ENCODE measurements at places on chromosomes 1 and 21.

DNA sequence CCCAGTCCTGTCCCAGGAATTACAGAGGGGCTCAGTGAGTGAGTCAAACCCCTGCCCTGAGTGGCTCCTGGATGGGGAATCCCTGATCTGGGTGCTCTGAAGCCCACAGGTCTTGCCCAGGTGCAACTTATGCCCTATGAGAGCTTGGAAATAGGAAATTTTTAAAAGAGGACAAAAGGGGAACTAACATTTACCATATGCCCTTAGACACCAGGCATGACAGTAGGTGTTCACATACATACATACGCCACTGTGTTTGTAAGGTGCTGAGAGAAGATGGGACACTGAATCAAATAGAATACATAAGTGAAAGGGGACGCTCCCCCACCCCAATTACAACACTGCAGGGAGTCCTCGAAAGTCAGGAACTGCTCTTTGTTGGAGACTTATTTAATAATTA is 1.4 kb downstream of the CFAP45 start:
- no peak for DNase-seq

- DNase-seq: no peak
Observed at GRCh38 chr21:44295163-44295573, 4.7 kb upstream of the PFKL start.

DNA sequence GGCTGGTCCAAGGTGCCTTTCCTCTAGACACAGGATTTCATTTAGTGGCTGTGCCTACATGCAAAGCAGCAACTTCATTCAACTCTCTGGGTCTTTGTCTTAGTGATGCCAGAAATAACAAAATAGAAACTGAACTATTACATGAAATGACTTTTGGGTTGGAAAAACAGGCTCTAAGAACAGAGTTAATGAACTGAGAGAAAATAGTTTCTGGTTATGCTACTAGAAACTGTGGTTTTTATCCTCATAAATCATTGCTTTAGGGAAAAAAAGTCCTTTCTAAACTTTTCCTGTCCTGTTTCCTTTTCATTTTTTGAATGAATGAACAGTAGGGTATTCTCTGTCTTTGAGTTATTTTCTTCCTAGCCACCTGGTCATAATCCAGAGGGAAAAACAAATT is 424.0 kb downstream of the KIF26B start:
- DNase-seq: no peak

GRCh38 chr21:30718239-30718909 is at the start of gene KRTAP21-3:
Gene KRTAP21-3, minus strand, starts transcription at chr21:30718777. Its CDS starts 18 bp downstream, at chr21:30718759.
- no peak for DNase-seq

DNA sequence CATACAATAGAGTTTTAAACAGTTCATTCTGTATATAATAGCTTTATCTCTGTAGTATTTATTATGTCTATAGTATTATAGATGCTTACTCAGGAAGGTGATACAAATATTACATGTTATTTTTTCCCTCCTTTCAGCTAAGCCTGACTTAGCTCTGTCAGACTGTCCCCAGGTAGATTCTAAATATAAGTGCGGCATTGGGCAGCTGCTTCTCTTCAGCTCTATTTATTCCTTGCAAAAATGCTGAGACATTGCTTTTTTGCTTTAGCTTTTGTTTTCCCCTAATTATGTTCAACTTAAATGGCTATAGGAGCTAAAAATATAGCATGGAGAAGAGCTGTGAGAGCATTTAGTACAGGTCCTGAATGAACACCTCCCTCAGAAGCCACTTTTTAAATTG is 203.2 kb upstream of the BEND5 start:
- DNase-seq: no peak

DNA sequence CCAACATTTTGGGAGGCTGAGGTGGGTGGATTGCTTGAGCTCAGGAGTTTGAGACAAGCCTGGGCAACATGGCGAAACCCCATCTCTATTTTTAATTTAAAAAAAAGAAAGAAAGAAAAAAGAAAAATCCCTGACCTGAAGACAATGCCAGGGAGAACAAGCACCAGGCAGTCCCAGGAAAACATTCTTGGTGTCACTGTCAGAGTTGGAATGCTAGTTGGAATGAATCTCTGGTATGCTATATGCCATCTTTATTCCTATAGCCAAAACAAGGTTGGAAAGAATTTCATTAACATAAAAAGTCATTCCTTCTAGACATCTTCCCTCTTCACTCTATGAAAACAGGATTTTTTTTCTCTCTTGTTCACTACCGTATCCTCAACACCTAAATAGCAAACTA is 2.8 kb downstream of the DNAJC8 start:
- no peak for DNase-seq

- no peak for DNase-seq
Observed at GRCh38 chr1:151892190-151892589, 17.1 kb downstream of the THEM4 start.

DNA sequence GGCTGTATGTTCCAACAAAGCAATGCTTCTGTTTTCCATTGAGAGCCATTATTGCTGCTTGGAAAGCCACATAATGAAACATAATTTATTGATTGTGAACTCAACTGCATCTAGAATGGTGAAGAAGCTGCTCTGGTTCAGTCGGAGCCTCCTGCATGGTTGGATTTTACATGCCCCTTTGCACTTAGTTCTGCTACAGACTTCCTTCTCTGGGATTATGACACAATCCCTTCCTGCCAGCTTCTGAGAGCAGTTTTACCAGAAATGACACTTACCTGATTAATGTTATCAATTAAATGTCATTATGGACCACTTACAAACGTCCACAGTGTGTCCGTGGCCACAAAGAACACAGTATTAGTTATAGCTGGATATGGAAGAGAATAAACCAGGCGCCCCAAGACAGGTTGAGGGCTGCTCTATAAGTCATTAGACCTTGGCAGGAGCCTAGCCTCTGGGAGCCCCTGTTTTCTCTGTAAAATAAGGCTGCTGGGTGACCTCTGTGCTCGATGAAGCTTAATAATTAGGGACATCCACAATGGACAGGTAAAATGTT is 7.0 kb upstream of the CD58 start:
- no peak for DNase-seq

DNA sequence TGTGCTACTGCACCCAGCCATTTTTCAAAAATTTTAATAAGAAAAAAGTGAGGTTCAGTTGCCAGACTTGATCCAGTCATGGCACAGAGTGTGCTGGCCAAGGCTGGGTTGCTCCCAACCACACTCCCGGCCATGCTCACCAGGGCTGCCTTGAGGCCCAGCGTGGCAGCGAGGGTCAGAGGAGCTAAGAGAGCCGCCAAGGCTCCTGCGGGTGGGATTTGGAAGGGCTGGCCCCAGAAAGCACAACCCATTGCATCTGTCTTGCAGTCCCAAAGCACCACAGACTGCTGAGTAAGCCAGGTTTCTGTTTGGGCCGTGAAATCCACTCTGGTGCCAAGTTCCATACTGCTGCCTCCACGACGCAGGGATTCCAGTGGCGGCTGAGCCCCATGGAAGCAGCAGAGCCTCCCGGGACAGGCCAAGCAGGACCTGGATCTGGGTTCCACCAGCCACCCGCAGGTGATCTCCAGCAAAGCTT is 22.6 kb downstream of the ZBTB17 start:
- DNase-seq: no peak

DNA sequence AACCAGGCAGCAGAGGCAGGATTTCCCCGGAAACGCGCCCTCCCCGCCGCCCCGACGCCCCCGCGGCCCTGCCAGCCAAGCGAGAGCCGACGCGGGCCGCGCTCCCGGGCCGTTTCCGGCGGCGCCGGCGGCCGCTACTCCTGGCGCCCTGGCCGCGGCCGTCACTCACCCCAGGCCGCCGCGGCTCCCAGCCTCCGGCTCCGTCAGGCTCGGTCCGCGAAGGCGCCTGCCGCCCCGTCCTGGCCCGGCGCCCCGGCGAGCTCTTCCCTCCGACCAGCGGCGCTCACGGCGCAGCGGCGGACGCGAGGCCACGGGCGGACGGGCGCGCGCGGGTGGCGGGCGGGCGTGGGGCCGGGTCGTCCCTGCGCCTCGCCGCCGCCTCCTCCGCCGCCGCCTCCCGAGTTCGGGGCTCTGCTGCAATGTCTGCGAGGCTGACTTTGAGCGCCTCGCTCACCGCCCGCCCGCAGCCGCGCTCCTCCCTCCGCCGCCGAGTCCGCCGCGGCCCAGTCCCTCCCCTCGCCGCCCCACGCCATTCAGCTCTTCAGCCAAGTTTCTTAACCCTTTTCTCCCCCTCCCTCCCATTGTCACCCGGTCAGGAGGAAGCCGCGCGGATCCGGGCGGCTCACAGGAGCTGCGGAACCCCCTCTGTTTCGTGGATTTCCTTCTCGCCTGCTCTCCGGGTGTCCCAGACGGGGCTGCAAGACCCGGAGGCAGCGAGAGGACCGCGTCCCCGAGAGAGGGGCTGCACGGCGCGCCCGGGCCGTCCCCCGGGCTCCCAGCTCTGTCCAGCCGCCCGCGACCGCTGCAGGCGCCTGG is at the start of gene NRIP1:
TSS of gene NRIP1 (minus strand) at position 425 of the 816 bp plus-strand sequence. CDS start 96,808 bp downstream, outside the sequence.
- peak; percentile 90 for DNase-seq

GRCh38 chr1:110464340-110464739 is 13.4 kb downstream of the PROK1 start:
- no peak for DNase-seq

DNA sequence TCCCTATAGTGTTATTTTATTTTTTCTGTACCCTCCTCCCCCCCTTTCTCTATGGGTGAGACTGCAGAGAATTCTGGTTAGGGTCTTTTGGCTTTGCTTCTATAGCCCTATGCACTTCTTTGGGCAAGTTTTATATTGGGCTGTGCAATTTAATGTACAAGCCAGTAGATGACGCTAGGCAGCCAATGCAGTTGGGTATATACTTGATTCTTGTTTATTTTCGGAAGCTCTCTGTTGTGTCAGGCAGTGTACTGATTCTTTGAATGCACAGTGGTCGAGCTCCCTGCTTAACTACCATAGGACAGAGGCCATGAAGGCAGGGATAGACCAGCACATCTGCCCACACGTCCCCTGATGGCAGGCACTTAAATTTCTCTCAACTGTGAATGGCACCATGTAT is 34.1 kb upstream of the GPR52 start:
- no peak for DNase-seq

GRCh38 chr1:43300378-43301094 is at the start of gene TIE1:
Gene TIE1, plus strand, starts transcription at chr1:43300982. Its CDS starts 90 bp downstream, at chr1:43301072.
- DNase-seq: no peak

GRCh38 chr21:40723317-40723716 is 123.6 kb downstream of the DSCAM start:
- no peak for DNase-seq
